ENCODE measurements at places on chromosomes 2 and 18.

GRCh38 chr2:150679456-150680120 lies 192.1 kb upstream of the RND3 start:
- no peak for DNase-seq

DNA sequence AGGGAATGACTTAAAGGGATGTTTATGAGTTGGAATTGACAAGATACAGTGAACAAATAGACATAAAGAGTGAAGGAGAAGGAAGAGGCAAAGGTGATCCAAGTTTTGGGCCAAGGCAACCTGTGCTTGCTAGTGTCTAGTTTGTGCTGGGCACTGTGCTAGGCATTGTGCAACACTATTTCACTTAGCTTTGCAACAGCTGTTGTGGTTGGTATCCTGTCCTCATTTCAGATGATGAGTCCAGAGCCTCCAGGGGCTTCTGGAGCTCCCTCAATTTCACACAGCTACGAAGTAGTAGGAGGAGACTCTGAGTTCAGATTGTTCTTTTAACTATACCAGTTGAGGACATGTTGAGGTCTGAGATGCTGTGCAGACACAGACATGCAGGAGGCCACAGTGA lies 18.1 kb upstream of the LOXHD1 start:
- DNase-seq: no peak

- DNase-seq: no peak
Observed at GRCh38 chr2:97766567-97766966, 53.2 kb downstream of the ZAP70 start.

GRCh38 chr2:164794016-164794415 lies 47.6 kb downstream of the COBLL1 start:
- no peak for DNase-seq

DNA sequence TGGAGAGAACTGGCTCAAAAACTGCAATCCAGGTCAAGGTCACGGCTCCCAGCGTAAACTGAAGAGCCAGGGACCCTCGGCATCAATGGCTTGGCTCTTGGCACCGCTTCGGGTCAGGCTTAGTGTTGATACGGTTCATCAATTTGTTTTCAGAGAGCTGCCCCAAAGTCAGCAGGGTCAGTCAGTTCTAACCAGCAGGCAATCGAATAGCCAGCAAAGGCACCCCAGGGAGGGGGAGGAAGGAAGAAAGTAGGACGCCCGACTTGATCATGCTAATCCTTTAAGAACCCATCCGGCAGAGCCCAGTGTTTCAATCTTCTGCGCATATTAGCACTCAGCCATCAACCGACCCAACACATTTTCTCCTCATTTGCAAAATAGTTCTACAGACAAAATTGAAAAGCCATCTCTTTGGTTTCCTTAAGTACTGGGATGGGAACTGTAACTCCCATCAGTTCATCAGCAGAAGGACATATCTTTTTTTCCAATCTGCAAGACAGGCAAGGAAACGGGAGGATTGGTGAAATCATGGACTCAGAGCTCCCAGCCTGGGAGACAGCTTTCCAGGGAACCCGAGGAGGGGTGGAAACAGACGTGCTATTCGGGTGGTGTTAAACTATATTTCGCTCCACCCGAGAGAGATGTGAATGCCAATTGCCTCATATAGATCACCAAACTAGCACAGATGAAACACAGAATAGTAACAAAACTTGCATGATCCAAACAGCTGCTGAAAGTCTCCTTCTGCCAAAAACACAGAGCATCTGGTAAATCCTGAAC lies 40.7 kb upstream of the CABLES1 start:
- no peak for DNase-seq

GRCh38 chr2:112087346-112088020 lies 32.4 kb downstream of the TMEM87B start:
- no peak for DNase-seq

- DNase-seq: no peak
Observed at GRCh38 chr2:120437604-120438000, 91.7 kb downstream of the INHBB start.

- no peak for DNase-seq
Observed at GRCh38 chr2:196719110-196719872, 79.8 kb downstream of the CCDC150 start.

DNA sequence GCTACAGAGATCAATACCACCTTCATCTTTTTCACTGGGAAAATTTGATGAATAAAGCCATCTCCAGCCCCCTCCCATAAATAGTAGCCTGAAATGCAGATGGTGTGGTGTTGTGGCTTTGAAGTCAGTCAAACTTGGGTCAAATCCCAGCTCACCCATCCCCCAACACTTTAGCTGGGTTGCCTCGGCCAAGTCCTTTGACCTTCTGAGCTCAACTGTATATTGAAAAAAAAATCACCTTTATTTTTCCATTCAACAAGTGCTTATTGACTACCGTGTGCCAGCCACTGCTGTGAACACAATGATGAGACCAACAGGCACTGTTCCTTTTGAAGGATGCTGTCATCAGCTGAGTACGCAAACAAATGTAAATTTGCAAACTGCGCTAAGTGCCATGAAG lies 35.1 kb upstream of the NTSR2 start:
- DNase-seq: no peak

GRCh38 chr2:232023426-232023825 lies 61.9 kb downstream of the DIS3L2 start:
- DNase-seq: no peak

DNA sequence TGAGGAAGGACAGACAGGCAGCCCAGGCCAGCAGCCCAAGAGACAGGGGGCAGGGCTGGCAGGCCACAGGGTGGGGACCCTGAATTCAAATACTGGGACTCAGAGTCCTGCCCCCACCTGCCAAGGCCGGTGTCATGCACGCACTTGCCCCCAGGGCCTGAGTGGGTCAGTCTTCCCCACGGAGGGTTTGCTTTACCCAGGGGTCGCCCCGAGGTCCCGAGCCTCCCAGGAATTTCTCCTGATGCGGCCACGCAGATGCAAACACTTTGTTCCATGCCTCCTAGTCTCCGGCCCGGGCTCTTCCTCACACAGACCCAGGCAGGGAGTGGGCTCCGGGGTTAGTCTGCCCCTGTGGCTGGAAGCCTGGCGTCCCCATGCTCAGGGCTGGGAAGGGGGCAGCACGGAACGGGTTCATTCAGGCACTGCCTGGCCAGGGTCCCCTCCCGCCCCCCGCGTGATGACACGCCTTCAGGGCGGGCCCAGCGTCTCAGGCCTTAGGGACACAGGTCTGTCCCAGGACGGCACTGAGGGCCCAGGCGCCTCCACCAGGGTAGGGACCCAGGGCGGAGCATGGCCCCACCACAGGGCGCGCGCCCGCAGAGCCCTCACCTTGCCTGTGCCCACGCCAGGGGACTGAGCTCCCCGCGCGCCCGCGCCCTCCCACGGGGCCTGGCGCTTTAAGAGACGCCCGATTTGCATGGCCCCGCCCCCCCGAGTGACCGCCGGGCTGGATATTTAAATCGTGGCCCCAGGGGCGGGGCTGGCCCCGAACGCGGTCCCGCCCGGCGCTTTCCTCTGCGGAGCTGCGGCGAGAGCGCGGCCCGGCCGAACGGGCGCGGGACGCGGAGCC lies at the start of gene SNED1:
SNED1 (plus strand) TSS at position 763 of the 850 bp plus-strand sequence. CDS start 220 bp downstream, outside the sequence.
- DNase-seq: peak; percentile 30

DNA sequence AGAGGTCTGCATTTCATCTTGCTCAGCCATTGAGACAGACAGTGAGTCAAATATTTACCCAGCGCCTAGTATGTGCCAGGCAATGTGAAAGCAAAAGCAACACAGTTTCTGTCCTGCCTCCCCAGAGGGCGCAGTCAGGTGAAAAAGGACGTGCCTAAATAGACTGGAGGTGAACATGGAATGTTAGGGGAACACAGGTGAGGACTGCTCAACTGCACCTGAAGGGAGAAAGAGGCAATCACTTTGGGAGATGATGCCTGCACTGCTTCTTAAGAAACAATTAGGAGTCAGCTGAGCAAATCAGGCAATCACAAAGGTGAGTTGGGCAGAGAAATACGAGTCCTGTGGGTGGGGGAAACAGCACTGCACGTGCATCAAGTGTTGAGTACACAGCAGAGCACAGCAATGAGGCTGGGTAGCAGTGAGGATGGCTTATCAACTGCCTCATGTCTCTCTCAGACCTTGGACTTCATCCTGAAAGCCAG lies 218.3 kb upstream of the SMAD7 start:
- DNase-seq: peak; percentile 46

GRCh38 chr2:105509269-105510086 lies 110.6 kb upstream of the FHL2 start:
- DNase-seq: no peak

DNA sequence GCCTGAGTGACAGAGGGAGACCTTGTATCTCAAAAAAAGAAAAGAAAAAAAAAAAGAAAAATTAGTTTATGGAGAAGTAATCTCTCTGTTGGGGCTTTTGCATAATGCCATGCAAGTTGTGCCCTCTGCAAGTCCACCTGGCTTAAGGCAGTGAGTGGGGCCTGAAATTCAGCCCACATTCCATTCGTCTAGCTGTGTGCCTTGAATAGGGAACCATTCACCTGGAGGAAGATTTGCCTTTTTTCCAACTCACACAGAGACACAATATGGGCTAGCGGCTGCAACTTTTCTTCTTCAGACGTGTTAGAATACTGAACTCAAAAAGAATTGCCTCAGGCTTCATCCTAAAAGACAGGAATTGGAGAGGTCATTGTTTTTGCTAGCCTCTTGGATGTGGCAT lies 160.0 kb upstream of the STON1 start:
- DNase-seq: no peak

DNA sequence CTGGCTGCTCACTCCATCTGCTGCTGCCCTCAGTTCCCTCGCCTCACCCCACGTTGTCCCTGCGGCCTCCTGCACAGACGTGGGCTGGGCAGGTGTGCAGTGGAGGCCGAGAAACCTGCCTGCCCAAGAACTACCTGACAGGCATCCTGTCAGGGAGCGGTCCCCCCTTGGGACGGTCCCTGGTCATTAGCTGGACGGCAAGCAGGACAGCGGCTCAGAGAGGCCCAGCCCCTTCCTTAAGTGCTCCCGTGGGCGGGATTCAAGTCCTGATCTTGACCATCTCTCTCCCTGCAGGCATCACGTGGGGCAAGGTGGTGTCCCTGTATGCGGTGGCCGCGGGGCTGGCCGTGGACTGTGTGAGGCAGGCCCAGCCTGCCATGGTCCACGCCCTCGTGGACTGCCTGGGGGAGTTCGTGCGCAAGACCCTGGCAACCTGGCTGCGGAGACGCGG lies 11.3 kb downstream of the BOK start:
- no peak for DNase-seq

DNA sequence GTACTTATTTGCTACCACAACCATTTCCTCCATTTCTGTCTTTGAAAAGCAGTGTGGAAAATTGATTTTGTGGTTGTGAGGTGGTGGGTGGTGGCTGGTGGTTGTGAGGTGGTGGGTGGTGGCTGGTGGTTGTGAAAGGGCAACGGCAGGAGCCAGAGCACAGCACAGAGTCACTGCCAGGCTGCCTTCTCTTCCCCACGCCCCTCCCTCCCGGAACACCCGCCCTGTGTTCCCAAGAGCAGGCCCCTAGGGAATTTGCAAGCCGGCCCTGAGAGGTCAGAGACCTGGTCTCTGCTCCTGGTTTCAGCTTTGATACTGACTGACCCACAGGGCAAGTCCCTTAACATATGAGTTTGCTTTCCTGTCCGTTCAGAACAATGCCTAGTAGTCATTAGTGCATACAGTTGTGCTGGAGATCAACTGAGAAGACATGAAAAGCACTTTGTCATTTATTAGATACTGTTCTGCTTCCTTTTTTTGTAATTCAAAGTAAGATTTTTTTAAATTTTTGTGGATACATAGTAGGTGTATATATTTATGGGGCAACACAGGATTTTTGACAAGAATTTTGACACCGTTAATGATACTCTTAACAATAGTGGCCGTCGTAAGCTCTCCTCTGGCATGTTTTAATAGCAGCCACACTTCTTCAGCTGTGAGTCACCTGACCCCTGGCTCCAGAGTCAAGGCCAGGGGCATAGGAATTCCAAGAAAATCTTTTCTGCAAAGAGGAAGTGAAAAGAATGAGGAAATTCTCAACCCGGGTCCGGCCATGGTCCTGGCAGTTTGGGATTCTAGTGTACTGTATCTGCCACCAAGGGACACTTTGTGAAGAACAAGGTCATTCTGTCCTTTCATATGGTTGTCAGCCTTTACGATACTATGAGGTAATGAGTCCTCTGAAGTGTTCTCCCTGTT lies 53.2 kb downstream of the ITGA6 start:
- DNase-seq: no peak

DNA sequence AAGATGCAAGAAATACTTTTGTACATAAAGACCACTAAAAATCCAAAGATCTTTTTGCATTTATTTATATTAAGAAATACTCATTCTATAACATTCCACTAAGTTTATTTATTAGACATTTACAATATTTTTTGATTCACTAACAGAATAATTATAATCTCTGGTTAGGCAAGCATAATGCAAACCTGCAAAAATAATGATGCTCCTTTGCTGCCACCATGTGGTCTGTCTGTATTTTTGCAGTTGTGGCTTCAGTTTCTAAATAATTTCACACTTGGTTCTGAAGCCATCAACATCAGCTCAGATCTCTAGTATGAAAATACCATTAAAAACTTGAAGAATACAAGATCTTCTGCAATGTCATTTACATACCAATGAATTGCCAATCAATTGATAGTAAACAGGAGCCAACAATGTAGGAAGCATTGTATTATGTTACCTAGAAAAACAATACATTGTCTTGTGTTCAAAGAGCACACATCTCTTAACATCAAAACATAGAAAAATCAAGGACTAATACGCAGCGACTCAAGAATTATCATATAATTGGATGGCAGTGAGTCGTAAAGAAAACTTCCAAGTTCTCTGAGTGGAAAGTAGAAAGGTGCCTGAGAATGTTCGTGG lies 28.8 kb upstream of the WDR75 start:
- DNase-seq: peak; percentile 51

GRCh38 chr2:47657886-47658489 lies 125.0 kb upstream of the MSH6 start:
- DNase-seq: no peak

DNA sequence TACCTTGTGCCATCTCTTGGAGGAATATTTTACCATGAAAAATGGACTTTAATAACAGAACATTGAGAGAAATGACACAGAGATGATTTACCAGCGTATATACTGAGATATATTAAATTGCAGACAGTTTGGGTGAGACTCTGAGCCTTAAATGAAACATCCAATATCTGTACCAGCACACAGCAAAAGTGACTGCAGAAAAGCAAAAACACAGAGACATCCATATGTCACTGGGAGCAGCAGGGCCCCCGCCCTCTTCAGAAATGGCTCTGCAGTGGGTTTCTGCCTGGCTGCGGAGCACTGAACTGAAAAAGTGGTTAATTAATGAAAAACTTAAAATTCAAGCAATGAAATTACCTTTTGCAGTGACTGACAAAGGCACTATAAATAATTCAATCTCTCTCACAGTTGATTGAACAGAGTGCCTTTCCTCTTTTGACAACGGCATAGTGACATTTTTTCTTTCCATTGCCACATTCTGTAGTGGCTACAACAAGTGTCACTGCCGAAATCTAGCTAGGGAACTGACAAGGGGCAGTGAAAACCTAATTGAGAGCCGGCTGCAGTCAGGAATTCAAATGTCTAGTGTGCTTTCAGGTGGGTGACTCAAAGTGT lies 353.4 kb downstream of the ALK start:
- DNase-seq: no peak

DNA sequence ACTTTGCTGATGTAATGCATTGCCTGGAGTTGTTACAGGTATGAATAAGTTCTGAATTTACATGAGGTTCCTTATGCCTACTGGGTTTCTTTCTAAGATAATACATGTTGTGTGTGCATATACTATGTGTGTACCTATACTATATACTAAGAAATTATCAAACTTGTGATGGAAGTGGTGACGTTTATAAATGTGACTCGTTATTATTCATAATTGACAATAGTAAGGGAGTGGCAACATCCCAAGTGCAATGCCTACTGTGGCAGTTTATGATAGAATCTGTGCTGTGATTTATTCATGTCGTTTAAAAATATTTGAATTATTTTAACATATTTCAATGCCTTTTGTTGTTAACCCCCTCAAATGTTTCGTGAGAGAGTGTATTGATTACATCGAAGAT lies 29.9 kb downstream of the MYOM1 start:
- no peak for DNase-seq

Measured in CD4-positive, alpha-beta T cell treated with Interleukin-4 for 4 hours (primary cell).